ENCODE measurements at places on chromosomes 7 and 10. TPM values are rescaled to one million over a fixed set of nuclear protein-coding genes. Genes with fewer than 3 reads are reported as not detected.

Gene PTER
- total RNA-seq, result 12.8 TPM

Gene NUTM2B
- total RNA-seq, result 1.4 TPM

Gene SUN3
- total RNA-seq, result 0.97 TPM

Gene FRMPD2
- not detected for total RNA-seq

DNA sequence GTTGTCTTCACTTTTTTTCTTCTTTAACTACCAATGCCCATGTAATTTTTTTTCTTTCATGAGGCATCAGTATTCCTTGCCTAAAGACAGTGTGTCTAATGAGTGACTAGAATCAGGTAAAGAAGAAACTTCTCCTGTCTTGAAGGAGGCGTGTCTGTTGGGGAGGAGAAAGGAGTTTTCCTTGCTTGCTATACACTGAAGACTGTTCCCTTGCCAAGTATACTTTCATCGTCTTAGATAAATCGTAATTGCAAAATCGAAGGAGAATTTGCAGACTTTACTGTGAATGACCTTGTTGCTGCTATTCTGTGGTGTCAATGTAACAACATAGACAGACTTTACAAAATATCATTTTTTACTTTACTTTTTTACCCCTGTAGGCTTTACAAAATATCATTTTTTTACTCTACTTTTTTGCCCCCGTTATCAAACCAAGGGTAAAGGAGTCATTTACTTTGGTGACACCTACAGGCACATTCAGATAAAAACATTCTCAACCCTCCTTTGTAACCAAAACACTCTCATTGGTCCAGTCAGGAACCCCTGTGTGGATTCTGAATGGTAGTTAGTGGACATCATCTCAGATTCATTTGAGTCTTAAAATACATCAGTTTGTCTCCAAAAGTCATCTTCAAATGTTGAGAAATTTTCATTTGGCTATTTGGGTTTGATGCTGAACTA is 232.4 kb downstream of the AHR start:
- no peak for DNase-seq
- no peak overlapping the region for H3K4me3 ChIP-seq
- H3K27me3 ChIP-seq, result peaks cover 13% of the 10 kb centered on the region
- H3K27ac ChIP-seq, result no peak overlapping the region
- peaks cover 15% of the 10 kb centered on the region for H3K4me1 ChIP-seq

Gene SDK1
- 0.03 TPM for total RNA-seq

DNA sequence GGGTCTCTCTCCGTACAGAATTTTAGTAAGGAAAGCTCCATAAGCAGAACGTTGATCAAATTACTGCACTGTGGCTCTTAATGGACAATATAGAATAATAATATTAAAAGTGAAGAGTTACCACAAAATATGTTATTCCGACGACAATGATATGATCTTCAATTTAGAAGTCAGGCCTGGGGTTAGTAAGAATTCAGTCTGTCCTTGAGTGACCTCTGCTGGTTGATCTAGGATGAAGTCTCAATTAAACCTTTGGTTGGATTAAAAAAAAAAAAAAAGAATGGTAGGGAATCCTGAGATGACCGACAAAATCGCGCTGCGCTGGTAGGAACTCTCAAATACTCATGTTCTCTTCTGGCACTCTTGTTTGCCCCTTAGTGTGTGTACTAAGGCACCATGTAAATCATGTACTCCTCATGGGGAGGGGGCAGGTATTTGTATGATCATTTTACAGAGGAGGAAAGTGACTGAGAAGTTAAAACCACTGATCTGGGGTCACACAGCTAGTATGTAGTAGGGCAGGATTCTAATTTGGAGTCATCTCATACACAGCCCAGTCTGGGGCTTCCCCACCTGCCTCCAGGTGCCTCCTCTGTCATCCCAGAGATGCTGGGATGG is 161.3 kb upstream of the NPVF start:
- no peak for DNase-seq
- no peak overlapping the region for H3K27ac ChIP-seq
- no peaks in the 10 kb centered on the region for H3K4me1 ChIP-seq
- no peak overlapping the region for H3K4me3 ChIP-seq
- no peaks in the 10 kb centered on the region for H3K36me3 ChIP-seq

GRCh38 chr10:114310346-114310745 is 71.3 kb downstream of the VWA2 start:
- H3K36me3 ChIP-seq, result no peaks in the 10 kb centered on the region
- DNase-seq, result no peak
- H3K27me3 ChIP-seq, result no peaks in the 10 kb centered on the region
- no peaks in the 10 kb centered on the region for H3K4me1 ChIP-seq
- no peak overlapping the region for H3K27ac ChIP-seq

Gene SLC29A3
- 3.4 TPM for total RNA-seq

Gene CLDN3
- not detected for total RNA-seq

Gene LIPN
- not detected for total RNA-seq

GRCh38 chr10:47323636-47324296 is 1.5 kb downstream of the GDF2 start:
- no peak overlapping the region for H3K27ac ChIP-seq
- peaks cover 6% of the 10 kb centered on the region for H3K27me3 ChIP-seq
- H3K4me1 ChIP-seq, result no peaks in the 10 kb centered on the region
- no peak for DNase-seq
- no peaks in the 10 kb centered on the region for H3K36me3 ChIP-seq

DNA sequence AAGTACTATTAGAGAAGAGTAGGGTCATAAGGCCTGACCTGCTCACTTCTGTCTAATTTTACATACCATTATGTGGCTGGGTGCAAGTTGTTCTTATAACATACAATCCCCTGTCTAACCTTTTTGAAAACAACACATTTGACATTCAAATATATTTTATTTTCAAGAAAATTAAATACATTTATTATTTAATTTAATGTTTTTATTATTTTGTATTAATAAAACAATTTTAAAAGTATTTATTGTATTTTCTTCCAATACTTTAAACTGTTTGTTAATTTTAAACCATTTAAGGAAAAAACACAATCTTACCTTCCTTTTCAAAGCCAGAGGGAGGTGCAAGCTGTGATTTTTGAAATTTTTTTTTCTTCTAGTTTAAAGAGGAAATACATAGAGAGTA is 232.8 kb downstream of the KCND2 start:
- no peaks in the 10 kb centered on the region for H3K4me1 ChIP-seq
- no peak overlapping the region for H3K27ac ChIP-seq

- no peak for DNase-seq
- no peak overlapping the region for H3K27ac ChIP-seq
- no peaks in the 10 kb centered on the region for H3K27me3 ChIP-seq
- no peaks in the 10 kb centered on the region for H3K36me3 ChIP-seq
Measured at GRCh38 chr7:46071601-46072000, 150.5 kb upstream of the IGFBP3 start.

All from activated CD8-positive, alpha-beta T cell treated with anti-CD3 and anti-CD28 coated beads, Interleukin-2, amount 10 ng/mL, durations not matched to agents 7 days and 5 days (primary cell).